CD4-positive, alpha-beta T cell treated with Interleukin-15 for 1 hour (primary cell): ENCODE measurements at places on chromosomes 1 and 21.

GRCh38 chr1:225990705-225991464 is 8.3 kb downstream of the SDE2 start:
- DNase-seq: no peak

DNA sequence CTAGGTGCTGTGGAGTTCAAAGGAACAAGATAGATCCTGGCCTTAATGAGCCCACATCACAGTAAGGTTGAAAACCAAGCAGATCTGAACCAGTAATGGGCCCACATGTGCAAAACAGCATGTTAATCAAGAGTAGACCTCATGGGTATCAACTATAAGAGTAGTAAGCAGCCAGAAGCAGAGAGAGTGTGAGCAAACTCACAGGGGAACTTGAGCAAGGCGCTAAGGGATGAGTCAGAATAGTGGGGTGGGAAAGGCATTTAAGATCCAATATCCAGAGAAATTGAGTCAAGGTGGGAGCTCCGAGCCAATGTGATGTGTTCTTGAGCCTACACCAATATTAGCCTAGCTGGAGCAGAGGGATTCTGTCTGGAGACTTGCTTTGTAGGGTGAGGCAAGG is 52.4 kb upstream of the GJA5 start:
- no peak for DNase-seq

- no peak for DNase-seq
Measured at GRCh38 chr1:162327788-162328165, 48.9 kb downstream of the SPATA46 start.

DNA sequence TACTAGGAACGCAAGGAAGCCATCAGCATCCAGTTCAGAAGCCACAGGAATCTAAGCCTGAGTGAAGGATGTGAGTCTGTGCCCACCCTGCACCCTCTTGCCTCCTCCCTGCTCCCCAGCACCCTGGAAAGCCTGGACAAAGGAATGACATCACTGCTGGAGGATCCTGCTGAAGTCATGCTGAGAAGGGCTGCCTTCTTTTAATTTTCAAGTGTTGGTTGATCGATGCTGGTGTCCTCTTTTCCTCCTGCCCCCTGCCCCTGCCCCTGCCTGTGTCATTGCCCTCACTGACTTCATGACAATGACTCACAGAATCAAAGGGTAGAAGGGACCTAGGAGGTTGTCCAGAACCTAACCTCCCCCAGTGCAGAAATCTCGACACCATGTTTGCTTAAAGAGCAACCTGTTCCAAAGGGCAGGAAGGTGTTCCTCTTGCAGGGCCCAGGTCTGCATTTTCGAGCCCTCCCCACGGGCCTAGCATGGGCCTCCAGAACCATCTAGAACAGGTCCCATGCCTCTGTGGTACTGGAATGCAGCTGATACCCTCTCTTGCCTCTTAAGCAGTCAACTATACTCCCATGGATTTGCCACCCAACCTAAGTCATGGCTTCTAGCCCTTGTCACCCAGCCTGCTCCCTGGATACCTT is 9.6 kb downstream of the DHRS3 start:
- DNase-seq: no peak

- no peak for DNase-seq
Measured at GRCh38 chr21:21039624-21040170, 41.5 kb downstream of the NCAM2 start.
